CD4-positive, alpha-beta T cell treated with Interleukin-12 subunit alpha and Interleukin-12 subunit beta, for 1 hour (primary cell): ENCODE measurements at places on chromosomes 13 and 19.

- DNase-seq, result no peak
Observed at GRCh38 chr13:50846861-50847475, 3.5 kb upstream of the DLEU7 start.

GRCh38 chr13:46640843-46641242 is 87.9 kb downstream of the LRCH1 start:
- no peak for DNase-seq

- no peak for DNase-seq
Observed at GRCh38 chr19:2027361-2027760, 11.8 kb upstream of the BTBD2 start.

DNA sequence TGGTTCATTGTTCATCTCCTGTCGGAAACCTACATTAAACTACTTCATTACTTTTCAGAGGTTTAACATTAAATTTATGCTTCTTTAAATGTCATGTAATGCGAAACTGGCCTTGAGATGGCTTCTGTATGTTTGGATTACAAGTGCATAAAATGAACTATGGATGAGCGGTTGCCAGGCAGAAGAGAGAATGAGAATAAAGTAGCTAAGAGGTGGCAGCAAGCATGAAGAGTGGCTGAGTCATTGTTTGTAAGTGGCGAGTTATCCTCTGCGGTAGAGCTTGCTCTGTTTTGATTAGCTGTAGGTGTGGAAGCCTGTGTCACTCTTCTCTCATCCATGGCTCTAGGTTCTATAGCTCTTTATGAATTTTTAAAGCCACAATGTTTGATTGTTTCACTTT is 1139.6 kb upstream of the PCDH9 start:
- DNase-seq, result no peak

DNA sequence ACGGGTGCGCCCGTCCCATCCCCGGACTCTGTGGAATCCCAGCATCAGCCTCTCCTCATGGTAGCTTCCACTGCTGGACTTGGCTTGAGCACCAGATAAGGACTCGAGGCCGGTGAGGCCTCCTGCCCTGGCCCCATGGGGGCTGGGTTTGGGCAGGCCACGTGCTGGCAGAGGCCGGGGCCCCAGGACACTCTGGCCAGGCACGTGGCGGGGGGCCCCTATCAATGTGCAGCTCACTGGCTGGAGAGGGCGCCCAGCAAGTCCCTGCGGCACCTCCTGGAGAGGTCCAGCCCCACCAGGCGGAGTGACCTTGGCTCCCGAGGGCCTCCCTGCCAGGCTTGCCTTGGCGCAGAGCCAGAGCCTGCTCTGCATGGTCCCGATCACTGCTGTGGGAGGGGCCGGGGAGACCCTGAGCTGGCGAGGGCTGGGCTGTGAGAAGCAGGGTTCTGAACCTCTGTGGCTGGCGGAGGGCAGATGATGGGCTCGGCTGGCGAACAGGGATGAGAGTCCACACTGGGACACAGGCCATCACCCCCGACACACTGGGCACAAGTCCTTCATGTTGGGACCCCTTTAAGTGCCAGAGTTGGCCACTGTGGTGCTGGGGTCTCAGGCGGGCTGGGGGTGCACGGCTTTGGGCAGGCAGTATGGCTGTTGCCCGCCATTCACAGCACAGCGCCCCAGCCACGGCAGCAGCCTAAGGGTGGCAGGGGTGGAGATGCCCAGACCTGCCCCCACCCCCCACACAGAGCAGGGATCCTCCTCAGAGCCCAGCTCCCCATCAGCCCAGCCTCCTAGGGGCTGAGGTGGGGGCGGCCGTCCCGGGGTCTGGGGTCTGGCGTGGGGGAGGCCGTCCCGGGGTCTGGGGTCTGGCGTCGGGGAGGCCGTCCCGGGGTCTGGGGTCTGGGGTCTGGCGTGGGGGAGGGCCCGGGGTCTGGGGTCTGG is 19.1 kb downstream of the CEBPG start:
- DNase-seq, result no peak

DNA sequence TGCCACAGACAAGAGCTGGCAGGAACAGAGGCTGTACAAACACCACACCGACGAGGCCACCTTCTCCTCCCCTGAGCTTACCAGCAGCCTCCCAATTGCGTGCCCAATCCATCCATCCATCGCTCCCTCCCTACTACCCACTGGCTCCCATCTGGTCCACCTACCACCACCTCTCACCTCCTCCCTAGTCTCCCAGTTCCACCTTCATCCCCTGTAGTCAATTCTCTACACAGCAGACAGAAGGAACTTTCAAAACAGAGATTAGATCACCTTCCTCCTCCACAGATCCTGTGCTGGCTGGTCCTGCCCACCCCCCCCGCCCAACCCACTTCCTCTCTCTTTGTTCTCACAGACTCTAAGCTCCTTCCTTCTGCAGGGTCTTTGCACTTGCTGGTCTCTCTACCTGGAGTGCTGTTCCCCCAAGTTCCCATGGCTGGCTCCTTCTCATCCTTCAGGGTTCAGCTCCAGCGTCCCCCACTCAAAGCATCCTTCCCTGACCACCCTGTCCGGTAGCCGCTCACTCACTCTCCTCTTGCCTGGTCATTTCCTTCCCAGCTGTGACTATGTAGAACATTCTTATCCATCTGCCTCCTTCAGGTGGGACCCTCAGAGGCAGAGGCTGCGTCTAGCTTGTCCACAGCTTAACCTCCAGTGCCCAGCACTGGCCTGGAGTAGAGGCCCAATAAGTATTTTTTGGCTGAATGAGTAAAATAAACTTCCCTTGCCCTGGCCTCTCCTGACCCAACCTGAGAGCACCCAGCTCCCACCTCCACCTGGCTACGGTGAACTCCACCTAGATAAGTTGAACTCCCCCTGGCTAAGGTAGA is 23.0 kb downstream of the PIN1 start:
- peak; percentile 53 for DNase-seq

DNA sequence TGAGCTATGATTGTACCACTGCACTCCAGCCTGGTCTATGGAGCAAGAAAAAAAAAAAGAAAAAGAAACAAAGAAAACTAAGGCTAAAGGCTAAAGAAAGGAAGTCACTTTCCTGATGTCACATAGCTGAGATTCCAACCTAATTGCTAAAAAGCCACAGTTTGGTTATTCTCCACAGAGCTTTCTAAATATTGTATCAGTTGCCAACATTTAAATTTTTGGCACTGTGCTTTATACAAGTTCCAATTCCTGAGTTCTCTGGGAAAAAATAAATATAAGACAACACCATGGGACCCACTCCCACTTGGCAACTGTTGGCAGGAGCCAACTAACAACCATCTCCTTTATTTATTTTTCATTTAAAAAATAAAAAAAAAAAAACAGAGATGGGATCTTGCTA is 11.2 kb upstream of the LYPD3 start:
- no peak for DNase-seq

GRCh38 chr19:54905421-54905802 is 536 bp upstream of the NCR1 start:
- no peak for DNase-seq

- no peak for DNase-seq
Observed at GRCh38 chr13:80338781-80339562, 2.0 kb downstream of the SPRY2 start.

DNA sequence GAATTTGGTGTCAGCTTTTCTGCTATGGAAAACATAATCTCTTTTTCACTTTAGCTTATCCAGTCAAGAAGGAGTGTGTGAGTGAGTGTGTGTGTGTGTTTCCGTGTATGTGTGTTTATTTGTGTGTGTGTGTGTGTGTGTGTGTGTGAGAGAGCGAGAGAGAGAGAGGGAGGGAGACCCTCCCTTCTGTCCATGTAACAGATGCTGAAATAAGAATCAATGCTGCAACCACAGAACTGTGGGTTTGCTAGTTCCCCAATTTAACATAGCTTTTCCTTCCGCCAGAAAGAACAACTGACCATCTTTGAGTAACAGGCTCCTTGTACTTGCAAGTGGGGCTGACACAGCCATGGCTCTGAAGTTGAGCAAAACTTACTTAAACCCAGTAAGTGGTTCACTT is 5.2 kb downstream of the LCP1 start:
- peak; percentile 58 for DNase-seq

DNA sequence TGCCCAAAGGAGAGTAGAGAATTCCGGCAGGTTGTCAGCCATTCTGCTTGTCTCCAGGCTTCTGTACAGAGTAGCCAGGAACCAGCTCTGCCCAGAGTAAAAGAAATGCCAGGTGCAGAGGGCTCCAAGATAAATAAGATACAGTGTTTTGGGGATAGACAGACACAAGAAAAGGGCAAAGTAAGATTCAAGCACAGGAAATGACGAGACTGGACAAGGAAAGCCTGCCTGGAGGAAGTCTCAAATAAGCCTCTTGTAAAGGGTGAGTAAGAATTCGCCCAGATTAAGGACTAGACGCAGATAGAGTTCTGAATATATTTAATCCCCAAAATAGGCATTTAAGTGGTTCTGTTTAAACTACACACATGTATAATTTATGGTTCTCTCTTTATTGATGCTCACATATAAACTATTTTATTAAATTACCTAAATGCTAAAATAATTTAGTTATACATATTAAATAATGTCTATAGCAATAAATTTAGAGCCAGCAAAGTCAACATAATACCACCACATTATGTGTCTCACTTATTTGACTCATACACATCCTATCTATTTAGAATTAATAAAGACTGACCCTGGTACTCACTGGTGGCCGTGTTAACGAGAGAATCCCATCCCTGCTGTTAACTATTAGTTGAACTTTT is 98.4 kb upstream of the RAP2A start:
- no peak for DNase-seq

- no peak for DNase-seq
Observed at GRCh38 chr19:15892012-15892411, 5.9 kb downstream of the CYP4F2 start.

DNA sequence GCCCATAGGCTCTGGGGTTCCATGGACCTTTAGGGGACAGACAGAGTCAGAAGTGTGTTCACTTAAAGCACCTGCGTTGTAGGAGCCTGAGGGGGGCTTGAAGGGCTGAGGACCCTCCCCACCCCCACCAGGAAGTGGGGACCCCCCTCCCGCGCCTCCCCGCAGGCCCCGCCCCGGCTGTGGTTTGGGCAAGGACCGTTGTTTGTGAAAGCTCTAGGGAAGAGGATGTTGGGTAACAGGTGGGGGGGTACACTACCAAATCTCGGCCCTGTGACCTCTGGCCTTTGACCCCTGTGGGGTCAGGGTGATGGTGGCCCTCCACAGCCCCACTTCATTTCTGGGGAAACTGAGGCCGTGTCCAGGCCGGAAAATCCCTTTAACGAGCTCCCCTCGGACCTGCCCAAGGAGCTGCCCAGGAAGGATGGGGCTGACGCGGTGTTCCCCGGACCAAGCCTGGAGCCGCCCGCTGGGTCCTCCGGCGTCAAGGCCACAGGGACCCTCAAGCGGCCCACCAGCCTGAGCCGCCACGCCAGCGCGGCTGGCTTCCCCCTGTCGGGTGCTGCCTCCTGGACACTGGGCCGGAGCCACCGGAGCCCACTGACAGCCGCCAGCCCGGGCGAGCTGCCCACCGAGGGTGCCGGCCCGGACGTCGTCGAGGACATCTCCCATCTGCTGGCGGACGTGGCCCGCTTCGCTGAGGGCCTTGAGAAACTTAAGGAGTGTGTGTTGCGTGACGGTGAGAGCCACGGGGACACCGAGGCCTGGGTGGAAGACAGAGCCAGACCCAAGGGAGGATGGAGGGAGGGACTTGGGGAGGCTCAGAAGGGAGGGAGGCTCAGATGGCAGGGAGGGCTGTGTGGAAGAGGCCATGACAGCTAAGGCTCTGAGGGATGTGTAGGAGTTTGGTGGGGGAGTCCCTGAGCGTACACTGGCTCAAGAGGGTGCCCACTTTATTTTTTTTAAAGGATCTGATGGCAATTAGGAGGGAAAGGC is 1.3 kb downstream of the ARHGAP45 start:
- peak; percentile 83 for DNase-seq

DNA sequence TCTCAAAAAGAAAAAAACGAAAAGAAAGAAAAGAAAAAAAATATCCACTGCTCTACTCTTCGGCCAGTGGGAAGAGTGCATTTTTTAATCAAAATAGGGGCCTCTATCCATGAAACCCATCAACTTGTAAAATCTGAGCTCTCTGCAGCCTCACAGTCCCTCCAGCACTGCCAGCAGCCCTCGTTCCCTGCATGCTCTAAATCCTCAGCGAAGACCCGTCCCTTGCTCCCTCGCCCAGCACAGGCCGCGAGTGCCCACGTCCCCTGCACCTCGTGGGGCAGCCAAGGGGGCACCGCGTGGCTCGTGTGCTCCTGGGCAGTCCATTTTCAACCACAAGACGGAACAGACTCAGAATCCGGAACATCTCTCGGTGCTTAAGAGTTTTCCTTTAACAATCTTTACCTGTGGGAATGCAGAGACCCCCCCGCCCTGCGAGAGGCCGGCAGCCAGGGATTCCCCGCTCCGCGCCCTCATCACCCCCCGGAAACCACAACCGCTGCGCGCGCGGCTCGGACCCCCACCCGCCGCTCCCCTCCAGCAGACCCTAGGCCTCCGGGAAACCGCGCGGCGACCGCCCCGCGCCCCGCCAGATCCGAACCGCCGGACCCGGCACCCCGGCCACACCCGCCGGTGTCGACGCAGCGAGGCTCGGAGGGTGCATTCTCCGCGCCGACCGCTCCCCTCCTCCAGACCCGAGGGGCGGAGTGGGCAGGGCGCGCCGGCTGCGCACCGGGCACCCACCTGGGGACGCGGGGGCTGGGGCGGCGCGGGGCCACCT is 638 bp downstream of the ANKRD27 start:
- peak; percentile 39 for DNase-seq

DNA sequence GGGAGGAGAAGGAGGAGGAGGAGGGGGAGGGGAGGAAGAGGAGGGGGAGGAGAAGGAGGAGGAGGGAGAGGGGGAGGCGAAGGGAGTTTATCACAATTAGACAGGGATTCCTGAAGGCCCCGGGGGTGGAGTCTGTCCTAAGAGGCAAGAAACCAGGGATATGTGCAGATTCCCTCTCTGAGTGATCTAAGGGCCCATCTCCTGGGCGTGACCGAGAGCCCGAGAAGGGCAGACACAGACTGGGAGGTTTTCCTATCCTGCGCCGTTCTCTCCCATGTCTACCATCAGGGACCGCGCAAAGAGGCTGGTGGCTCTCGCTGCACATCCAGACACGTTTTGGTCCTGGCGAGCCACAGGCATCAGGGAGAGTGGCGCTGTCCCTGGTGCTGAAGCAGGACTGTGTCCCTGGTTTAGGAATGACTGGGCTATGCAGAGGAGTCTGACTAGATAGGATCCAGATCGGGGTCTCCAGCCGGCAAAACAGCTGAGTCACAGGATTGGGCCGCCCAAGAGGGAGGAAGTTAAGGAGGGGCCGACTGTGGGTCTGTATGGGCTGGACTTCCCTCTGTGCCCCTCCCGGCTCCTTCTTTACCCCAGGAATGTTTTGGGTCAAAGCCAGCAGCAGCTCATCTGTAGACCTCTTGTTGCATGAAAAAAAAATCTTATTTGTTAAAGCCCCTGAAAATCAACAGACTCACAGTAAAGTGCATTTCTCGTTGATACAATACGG is 17.9 kb upstream of the ZNF175 start:
- DNase-seq, result peak; percentile 22

- DNase-seq, result no peak
Observed at GRCh38 chr19:10988921-10989320, 28.1 kb downstream of the SMARCA4 start.

GRCh38 chr13:50033725-50034124 is 18.5 kb downstream of the KCNRG start:
- no peak for DNase-seq

GRCh38 chr19:2374808-2375207 is 14.7 kb downstream of the TMPRSS9 start:
- DNase-seq, result no peak
